ENCODE measurements at places on chromosomes 4 and X.

DNA sequence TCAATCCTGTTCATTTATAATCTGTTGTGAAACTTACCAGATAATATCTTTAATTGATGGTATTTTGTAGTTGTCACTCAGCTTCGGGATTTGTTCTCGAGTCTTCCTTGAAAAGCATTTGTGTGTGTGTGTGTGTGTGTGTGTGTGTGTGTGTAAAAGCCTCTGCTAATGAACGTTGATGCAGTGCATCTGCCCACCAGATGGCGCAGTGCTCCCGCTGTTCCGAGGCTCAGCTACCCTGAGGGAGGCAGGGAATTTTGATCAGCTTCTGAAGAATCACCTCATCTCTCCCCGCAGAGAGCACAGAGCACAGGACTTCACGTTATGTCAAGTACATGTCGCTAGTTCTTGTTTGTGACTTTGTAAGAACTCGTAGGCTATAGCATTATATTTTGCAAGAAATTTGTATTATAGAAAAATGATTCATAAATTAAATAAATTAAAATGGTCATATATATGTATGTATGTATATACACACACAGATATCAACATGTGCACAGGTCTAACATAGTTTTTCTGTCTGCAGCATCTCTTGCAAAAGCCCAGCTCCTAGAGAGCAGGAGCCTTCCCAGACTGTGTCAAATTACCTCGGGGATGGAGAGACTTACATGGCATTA, 316.7 kb upstream of the IGFBP7 start:
- no peak for DNase-seq

DNA sequence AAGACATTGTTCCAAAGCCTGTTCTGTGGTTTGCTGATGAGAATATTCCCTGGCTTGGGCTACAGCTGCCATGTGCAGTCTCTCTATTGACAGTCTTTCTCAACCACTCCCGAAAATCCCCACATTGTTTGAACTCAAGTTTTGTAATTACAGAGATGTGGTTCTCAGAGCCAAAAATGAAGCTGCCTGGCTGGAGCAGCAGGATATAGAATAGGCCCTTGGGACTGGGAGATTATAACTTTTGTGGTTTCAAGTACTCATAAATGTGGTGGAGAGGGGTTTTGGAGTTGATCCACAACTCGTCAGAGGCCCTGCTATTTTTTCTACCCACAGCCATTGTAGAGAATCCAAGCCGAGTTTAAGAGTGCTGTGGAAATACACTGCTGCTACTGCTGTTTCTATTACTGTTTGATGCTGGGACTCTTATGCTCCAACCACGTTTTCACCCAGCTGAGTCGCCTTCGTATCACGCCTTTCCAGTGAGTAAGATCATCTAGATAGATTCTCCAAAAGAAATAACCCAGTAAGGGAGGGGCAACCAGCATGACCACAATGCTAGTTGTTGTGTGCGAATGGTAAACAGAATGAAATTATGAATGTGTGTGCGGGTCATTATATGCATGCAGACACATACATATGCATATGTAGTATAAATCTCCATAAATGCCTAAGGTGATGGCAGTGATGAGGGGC, 57.1 kb upstream of the ATXN3L start:
- no peak for DNase-seq

- no peak for DNase-seq
Observed at GRCh38 chr4:108346818-108347210, 178.1 kb upstream of the LEF1 start.

DNA sequence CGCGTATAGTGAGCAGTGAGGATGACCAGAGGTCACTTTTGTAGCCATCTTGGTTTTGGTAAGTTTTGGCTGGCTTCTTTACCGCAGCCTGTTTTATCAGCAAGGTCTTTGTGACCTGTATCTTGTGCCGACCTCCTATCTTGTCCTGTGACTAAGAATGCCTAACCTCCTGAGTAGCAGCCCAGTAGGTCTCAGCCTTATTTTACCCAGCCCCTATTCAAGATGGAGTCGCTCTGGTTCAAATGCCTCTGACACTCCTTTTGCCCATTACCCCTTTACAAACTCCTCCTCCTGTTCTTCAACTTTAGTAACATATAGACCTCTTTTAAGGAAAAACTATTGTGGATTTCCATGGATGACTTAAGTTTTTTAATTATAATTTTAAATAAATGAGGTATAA, 2.6 kb upstream of the INTU start:
- DNase-seq = no peak

GRCh38 chr4:111398906-111399330, 746.3 kb upstream of the FAM241A start:
- no peak for DNase-seq

GRCh38 chr4:17310269-17310652, 201.6 kb downstream of the QDPR start:
- no peak for DNase-seq

DNA sequence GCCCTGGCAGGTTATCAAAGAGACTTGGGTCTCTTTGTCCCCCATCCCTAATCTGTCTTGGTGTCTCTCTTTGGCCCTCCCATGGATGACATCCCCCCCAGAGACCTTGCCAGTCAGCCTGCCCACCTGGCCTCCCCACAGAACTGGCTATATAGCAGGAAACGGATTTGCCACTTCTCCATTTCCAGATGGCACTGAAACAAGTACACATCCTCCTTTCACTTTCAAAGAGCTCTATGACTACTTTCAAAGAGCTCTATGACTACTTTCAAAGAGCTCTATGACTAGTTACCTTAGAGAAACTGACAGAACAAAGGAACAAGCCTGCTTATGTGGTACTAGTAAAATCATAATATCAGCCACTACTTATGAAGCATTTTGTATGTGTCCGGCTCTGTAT, 175.3 kb downstream of the MAML3 start:
- no peak for DNase-seq

- no peak for DNase-seq
Observed at GRCh38 chr4:14254926-14255325, 627.4 kb upstream of the BOD1L1 start.

DNA sequence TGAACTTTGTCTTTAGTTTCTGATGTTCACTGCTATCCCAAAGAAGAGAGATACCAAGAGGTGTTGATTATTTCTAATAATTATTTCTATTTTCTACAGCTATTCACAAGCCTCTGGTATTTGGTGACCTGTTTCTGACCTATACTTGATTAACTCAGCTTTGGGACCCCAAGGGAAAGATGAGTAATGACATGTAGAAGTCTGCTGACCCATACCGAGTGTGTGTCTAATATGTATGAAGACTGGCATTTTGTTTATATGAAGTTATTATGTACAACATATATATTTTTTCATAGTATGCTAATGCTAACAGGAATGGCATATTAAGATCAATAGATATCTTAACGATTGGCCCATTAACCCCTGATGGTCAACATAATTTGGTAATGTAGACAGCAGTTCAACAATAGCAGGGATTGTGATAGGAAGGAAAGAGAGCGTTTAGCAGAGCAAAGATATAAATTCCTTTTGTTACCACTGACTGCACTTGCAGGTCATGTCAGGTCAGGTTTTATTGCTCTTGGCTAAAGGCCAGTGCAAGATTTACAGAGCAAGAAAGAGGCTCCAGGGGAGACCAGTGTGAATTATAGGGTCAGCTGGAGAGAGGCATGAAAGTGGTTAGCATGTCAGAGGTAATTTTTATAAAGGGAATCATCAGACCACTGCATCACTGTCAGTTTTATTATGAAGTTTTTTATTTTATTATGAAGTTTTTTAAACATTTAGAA, 94.7 kb upstream of the DIPK2B start:
- no peak for DNase-seq

DNA sequence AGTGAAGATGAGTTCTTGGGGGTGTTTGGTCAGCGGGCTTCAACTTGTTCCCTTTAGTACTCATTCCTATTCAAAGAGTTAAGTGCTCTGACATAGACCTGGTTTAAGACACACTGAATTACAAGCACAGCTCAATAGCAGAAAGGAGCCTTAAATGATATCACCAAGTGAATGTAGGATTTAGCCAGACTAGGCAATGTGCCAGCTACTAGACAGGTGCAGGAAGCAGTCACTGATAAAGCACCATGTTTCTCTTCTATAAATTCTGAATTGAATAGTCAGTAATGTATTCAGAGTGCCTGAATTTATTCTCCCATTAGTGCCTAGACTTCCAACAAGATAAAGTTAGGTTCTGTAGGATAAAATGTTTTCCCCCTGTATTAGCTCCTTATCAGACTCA, 63.6 kb downstream of the ASB9 start:
- DNase-seq = no peak

GRCh38 chr4:154928640-154929257, 147.7 kb downstream of the RBM46 start:
- DNase-seq = no peak

GRCh38 chr4:8777320-8778196, 94.1 kb downstream of the HMX1 start:
- DNase-seq = no peak

DNA sequence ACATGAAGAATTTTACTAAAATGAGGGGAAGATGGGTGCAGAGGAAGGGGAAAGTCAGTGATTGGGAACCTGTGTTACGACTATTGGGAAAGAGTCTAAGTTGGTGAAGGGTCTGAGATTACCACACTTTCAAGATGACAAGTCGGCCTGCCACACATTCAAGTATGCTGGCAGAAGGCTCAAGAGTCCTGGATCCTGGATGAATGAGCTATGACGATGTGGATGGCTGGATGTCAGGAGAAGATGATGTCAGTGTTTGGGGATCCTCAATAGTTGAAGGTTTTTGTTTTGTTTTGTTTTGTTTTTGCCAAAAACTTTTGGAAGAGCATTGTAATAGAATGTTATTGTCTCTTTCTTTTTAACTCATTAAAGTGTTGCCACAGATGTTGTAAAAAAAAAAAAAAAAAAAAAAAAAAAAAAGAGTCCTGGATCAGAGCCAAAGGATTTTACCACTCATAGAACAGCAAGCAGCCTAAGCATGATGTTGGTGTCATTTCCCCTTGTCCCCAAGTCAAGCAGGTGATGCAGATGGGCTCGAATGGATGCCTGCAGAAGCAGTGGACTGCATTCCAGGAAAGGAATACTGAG, 120.6 kb downstream of the REELD1 start:
- no peak for DNase-seq

GRCh38 chrX:13934731-13935130, 95.0 kb downstream of the GEMIN8 start:
- DNase-seq = no peak

DNA sequence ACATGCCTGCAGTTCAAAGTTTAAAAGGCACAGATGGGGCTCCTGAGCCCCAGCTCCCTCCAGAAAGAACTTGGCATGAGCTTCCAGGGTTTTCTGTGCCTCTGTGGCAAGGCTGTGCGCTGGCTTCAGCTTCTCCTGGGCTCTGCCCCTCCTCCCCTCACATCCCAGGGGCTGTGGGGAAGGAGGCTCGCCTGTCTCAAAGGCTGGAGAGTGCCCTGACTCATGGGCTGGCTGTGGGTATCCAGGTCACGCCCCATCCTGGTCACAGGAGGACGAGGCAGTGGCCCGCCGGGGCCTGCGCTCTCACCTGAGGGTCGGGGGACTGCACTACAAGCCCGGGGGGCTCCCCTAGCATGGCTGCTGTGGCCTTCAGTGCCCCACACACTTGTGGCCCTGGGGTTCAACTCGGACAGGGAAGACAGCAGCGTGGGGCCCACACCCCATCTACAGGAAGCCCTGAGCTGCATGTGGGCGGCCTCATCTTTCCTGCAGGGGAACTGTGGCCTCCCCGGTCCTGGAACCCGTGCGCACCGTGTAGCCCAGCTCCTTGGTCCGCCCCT, 17.9 kb downstream of the LRPAP1 start:
- no peak for DNase-seq

GRCh38 chrX:132443196-132444135, 45.4 kb downstream of the MBNL3 start:
- no peak for DNase-seq

DNA sequence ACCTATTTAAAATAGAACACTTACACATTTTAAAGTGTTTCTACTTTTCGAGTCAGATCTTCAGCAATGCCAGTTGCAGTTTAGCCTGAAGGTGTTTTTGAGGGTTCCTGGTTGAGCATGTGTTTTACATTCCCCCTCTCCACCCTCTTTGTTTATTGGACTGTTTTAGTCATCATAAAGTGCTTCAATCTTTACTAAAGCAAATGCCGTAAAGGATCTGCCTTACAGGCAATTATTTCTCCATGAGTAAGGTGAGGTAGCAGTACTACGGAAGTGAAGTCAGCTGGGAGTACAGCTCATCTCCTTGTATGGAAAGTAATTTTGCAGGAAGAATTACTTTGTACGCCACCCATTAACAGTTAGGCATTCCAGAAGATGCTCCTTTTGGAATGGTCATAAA, 36.9 kb downstream of the PDLIM5 start:
- DNase-seq = no peak

GRCh38 chr4:138655286-138655685, 360.3 kb upstream of the NOCT start:
- no peak for DNase-seq

DNA sequence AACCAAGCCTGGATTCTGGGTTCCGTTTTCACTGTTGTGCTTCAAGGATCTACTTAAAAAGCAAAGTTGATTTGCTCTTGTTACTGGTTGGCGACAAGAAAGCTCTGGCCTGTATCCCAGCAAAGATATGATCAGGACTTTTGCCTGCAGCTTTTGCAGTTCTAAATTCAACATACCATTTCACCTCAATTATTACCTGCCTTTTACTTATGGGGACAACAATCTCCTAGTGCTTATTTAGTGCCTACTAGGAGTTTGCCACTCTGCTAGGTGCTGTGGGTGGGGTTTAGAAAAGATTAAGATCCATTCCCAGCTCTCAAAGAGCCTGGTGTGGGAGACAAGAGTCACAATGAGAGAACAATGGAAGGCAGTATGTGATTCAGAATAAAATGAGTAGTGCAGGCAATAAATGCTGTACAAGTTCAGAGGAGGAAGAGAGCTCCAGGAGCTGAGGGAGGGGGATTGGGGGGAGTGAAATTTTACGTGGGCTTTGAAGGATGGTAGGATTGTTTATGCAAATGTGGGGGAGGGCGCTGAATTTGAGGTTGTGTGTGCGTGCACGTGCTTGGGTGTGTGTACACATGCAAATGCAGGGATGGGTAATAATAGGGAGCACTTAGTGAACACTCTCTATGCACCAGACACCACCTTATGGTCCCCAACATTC, 5.0 kb upstream of the TMEM164 start:
- DNase-seq = no peak

DNA sequence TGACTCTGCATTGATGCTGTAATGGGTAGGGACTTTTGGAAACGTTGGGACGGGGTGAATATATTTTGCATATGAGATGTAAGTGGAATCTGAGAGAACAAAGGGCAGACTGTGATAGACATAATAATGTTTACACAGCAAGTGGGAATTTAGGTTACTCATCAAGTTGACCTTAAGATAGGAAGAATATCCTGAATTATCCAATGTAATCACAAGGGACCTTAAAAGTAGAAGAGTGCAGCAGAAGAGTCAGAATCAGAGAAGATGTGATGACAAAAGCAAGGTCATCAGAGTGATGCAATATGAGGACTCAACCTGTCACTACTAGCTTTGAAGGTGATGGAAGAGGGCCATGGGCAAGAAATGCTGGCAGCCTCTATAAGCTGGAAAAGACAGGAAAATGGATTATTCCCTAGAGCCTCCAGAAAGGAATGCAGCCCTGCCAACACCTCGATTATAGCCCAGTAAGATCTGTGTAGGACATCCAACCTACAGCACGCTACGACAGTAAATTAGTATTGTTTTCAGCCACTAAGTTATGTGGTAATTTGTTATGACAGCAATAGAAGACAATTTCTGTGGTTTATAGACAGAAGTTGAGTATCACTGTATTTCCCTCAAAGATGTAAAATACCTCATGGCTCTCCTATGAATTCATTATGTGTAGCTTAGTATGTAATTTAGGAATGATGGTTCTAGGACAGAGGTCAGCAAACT, 26.4 kb downstream of the MORC4 start:
- no peak for DNase-seq

- no peak for DNase-seq
Observed at GRCh38 chr4:113673450-113673849, 88.1 kb downstream of the CAMK2D start.

GRCh38 chr4:101833480-101833879, 43.0 kb downstream of the BANK1 start:
- no peak for DNase-seq
